ENCODE measurements at places on chromosomes 3 and 15.

- no peak for DNase-seq
Observed at GRCh38 chr3:29312960-29313452, 32.1 kb downstream of the RBMS3 start.

- DNase-seq, result no peak
Observed at GRCh38 chr3:65948841-65949573, 89.7 kb downstream of the MAGI1 start.

- no peak for DNase-seq
Observed at GRCh38 chr15:49178497-49178896, 8.4 kb downstream of the GALK2 start.

- DNase-seq, result no peak
Observed at GRCh38 chr3:45249391-45249790, 23.3 kb upstream of the TMEM158 start.

DNA sequence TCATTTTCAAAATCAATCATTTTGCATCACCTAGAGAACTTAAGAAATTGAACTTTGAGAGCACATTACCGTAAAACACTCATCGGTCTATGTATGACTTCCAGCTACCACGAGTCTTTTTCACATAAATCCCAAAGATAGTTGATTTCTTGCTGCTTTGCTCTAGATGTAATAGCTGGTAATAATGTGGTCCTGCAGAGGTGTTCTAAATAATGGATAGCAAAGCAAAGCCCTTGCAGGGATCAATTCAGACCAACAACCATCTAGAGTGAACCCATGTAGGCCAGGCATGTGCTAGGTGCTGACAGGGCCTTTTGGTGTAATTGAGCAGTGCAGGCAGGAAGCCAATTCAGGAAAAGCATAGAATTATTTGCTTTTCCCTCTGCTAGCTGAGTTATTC lies 26.1 kb upstream of the C3orf80 start:
- no peak for DNase-seq

DNA sequence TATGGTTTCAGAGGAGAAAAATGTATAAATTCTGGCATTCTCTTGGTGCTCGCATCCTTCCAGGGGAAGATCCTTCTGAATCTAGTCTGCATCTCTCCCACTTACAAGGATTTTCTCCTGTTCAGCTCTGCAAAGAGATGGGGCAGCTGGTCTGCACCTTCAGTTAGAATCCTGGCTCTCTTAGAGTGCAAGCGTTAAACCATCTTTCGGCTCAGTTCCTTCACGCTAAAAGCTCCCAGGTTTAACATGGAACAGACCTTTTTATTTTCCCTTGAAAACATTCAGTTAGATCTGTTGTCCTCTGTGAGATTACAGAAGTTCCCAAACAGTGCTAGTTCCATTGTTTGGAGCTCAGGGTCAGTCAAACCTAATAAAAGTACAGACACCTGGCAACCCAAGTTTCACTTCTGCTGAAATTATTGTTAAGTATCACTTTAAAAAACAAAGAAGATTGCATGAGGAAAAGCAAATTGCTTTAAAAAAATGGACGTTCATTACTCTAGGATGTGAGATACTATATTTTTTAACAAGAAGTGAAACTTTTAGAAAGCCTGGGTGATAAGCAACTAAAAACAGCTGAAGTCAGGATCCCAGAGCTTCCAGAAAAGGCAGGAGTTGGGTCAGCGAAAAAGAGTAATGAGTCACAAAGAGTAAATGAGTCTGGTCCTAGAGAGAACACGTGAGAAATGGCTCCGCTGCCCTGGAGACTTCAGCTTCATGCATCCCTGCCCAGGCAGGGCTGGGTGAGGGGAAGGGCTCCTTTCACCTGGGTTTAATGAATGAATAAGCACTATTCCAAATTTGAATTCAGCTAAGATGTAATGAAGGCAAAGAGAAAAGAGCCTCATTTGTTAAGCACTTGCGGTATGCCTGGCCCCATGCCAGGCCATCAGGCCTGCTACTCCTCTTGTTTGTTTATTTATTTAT lies 63.3 kb downstream of the ABTB1 start:
- no peak for DNase-seq
